Activated CD4-positive, CD25-positive, alpha-beta regulatory T cell (primary cell): ENCODE measurements at places on chromosomes 13 and 19.

DNA sequence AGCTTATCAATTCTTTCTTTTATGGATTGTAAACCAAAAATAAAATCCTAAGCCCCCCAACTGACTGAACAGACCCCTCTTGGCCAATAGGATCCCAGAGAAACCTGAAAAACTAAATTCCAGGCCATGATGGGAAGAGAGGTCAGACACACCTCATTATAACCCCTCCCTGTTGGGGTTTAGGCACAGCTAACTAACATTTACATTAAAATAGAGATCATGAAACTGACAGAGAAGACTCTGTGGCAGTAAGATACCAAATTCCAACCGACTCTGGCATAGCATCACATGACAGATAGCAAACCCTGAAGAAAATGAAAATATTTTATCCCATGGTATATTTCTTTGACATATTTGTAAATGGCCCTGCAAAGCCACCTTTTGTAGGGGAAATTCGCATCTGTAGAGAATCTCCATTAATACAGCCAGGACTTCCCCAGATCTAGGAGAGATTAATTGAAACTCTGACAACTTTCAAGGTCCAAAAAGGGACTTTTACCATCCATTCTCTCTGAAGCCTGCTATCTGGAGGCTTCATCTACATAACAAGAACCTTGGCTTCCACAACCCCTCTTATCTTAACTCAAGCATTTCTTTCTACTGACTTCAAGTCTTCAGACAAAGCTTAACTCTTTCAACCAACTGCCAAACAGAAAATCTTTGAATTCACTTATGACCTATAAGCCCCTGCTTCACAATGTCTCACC is 27.1 kb upstream of the GAS6 start:
- no peak for DNase-seq

GRCh38 chr19:46697204-46697960 is 19.5 kb downstream of the PRKD2 start:
- DNase-seq, result no peak

DNA sequence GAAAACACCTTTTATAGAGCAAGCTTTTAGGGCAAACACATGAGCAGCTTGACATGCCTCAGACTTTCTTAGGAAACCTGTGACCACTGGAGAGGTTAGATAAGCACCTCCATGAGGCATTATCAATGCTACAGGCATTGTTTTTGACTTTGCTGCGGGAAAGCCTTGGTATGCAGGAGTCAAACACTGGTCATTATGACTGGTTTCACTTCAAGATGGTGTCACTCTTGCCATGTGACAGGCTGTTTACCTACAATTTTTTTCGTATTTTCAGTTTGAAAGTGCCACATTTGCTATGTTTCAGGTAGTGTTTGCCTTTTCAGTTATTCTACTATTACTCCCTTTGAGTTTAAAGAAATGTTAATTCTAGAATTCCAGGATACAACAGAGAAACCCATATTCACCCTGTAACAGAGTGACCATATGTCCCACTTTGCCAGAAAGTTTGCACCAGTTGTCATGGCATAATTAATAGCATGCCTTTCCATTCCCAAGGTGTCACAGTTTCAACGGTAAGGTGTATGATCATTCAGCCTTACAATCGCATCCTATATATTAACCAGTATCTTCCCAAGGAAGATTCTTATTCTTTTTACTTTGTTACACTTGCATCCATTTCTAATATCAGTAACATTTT is 33.0 kb downstream of the USP12 start:
- no peak for DNase-seq

GRCh38 chr19:36775768-36776167 is 3.2 kb upstream of the ZNF850 start:
- no peak for DNase-seq

DNA sequence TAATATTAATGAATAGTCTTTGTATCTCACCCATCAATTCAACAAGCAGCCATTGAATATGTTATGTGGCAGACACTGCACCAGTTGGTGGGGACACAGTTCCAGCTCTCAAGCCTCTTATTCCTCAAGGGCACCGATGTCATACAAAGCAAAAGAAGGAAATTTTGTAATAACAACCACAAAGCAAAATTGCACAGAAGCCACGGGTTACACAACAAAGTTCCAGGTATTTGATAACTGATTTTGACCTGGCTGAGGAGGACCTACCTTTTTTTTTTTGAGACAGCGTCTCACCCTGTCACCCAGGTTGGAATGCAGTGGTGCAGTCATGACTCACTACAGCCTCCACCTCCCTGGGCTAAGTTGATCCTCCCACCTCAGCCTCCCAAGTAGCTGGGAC is 266.7 kb downstream of the FOXO1 start:
- DNase-seq, result no peak

- no peak for DNase-seq
Observed at GRCh38 chr13:92805766-92806165, 420.8 kb upstream of the GPC6 start.

GRCh38 chr19:14472202-14472938 is 2.8 kb downstream of the PTGER1 start:
- peak; percentile 84 for DNase-seq

- no peak for DNase-seq
Observed at GRCh38 chr19:7924241-7924640, 1.7 kb downstream of the CTXN1 start.

DNA sequence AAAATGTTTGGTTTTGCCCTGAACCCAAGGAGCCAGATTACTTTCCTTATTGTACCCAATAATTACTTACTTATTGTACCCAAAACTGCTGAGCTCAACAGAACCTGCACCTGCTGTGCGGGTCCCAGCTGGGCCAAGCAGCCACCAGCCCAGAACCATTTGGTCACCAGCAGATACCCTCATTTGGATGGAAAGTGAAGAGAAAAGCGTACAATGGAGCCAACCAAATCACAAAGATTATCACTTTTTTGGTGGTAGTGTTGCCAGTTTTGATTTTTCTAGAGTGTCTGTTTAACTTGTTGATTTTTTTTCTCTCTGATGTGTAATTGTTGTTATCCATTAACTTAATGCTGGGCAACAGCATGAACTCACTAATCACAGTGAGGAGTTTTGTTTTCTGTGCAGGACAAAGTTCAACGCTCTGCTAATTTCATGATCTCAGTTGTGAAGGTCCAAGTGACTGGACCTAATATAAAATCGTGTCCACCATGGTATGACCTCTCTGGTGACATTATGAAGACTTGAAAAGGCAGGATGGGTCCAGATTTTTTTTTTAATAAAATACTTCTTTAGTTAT is 23.8 kb downstream of the SPATA13 start:
- no peak for DNase-seq

- no peak for DNase-seq
Observed at GRCh38 chr13:41461527-41462139, 4.3 kb downstream of the RGCC start.

GRCh38 chr13:97321101-97321500 is 99.0 kb downstream of the MBNL2 start:
- no peak for DNase-seq

DNA sequence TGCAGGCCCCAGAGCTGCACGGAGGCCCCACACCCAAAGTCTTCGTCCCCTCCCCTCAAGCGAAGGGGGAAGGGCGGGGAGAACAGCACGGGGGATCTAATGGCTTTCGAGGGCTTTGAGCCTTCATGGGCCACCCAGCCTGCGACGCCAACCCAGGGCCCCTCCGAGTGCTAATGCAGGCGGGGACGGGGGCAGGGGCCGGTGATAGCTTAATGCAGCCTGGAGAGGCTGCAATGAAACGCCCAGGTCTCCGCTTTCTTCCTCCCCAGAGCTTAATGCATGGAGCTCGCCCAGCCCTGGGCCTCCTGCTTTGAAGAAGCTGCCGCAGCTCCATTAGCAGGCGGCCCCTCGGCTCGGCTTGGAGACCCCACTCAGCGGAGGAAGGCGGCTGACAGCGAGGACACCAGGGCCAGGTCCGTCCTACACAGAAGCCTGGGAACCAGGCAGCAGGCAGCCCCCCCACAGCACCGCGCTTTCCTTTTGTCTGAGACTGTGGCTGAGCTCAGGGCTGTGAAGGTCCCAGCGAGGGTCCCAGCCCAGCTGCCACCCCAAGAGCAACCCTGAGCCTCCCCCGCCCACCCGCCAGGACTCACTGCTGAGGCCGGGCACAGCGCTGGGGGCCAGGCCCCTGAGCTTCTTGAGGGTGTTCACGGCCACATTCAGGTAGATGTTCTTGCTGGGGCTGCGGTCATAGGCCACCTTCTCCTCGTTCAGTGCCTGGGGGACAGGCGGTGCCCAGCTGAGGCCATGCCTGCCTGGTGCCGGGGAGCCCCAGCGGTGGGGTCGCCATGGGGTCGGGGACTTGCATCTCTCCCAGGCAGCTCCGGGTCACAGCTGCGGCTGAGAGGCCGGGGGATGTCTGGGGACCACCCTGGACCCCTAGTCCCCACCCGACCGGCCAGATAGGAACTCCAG is 7.5 kb upstream of the ATP8B3 start:
- DNase-seq, result no peak

DNA sequence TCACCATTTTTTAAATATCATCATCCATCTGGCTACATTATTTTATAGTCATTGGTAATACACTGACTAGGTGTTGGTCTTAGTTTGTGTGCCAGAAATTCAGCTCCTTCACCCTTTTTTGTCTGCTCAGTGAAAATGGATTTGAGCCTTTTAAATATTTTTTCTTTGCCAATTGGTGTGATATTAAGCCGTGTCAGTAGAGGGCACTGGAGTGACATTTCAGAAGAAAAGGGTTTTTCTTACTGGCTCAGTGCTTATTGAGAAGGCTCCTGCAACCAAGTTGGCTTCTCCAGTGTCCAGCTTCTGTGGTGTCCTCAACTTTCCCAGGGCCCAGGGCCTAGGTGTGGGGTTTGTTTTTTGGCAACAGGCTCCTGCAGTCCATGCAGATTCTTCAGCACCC is 546.6 kb downstream of the DACH1 start:
- no peak for DNase-seq

DNA sequence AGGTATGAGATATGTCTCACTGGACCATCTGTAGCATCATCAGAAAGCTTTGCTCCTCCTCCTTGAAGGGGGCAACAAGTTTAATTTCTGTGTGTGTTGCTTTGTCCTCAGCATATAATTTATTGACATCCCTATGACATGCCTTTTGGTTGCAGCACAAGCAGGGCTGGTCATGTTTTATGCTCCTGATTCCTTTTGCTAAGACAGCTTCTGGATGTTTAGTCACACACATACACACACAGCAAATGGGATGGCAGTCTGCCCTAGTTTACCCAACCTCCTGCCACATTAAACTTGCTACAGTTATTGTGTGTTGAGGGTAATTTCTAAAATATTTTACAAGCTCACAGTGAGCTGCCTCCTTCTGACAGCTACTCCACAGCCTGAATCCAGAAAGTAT is 217.9 kb upstream of the RXFP2 start:
- no peak for DNase-seq

DNA sequence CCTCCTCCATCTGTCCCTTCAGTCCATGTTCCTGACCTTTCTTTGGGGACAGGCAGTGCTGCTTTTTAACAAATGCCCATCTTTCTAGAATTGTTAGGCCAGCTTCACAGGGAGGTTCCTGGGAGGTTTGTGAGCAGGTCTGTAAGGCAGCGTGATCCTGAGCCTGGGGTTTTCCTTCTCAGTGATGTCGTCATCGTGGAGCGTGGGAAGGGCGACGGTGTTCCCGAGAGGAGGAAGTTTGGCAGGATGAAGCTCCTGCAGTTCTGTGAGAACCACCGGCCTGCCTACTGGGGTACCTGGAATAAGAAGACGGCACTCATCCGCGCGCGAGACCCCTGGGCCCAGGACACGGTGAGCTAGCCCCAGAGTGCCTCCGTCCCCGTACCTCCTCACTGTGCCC is 26.8 kb downstream of the CHAF1A start:
- DNase-seq, result no peak

- DNase-seq, result no peak
Observed at GRCh38 chr13:60583911-60584753, 187.1 kb downstream of the TDRD3 start.

DNA sequence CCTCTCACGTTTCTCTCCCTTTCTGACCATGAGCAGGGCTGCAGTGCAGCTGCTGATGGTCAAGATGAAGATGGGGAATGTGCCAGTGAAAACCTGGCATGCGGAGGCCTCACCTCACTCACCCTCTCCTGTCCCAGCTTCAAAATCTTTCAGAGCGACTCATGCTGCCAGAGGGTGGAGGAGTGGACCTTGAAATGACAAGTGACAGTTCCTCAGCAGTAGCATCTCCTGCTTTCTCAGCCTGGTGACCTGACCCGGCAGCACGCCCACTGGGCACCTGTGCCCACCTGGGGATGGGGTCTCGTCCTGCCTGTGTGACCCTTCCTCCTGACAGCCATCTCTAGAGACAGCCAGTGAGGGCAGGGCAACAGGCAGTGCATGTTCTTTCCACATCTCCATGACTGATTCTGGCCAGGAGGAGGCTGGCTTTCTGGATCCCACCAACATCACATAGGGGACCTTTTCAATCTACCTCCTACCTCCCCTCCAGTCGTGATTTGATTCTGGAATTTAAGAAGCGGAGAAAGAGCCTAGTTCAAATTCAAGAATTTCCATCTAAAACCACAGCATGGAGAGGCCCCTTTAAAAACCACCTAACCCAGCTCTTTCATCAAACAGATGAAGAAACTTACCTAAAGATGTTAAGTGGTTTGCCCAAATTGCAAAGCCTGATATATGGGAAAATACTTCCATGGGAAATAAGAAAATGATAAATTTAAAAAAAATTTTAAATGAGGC is 45.8 kb downstream of the RFX2 start:
- DNase-seq, result no peak

DNA sequence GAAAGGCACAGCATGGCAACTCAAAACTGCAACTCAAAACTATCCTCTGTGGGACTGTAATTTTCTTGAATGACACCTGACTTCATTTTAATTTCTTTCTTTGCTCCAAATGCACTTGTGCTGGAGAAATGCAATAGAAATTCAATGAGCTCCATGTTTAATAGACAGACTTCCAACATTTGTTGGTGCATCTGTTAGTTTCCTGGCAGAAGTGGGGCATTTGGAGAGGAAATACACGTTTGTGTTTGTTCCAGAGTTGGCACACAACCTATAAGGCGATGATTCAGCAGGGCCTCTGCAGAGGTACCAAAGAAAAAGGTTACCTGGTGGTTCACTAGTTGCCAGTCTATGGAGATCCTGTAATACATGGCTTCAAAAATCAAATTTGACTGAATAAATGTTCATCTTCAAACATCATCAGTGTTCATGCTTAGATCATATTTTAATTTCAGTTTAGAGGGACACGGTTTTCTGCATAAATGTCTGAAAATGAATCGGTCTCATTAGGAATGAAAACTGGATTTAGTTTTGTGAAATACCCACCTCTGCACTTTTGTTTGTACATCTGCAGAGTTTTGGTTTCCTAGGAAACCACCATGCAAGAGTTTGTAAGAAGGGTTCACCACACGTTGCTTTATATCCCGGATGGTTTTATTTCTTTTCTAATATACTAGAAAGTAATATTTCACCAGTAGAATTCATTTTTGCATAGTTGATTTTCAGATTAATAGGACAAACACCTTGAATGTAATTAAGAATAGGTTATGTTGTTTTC is 21.8 kb upstream of the OBI1 start:
- no peak for DNase-seq

DNA sequence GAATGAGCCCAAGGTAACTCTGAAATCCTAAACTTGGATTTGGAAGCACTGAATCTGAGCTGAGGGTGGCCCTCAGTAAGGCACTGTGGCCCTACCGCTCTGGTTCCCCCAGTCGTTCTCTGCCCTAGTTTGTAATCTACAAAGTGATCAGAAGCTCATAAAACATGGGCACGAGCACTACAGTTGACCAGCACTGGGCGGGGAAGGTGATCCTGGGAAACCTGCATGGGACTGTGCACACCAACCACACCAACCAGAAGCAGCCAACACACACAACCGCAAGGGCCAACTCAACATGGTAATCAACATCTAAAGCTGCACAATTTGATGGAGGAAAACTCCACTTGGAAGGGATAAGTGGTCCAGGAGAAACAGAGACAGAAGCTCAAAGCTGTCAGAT is 22.9 kb downstream of the SLC7A1 start:
- DNase-seq, result no peak

GRCh38 chr19:743168-743687 is 7.7 kb upstream of the MISP start:
- DNase-seq, result no peak
